Activated CD8-positive, alpha-beta T cell treated with anti-CD3 and anti-CD28 coated beads, Interleukin-2, amount 10 ng/mL, durations not matched to agents 7 days and 5 days (primary cell): ENCODE measurements at places on chromosomes 13 and 19. TPM values are rescaled to one million over a fixed set of nuclear protein-coding genes. Genes with fewer than 3 reads are reported as not detected.

DNA sequence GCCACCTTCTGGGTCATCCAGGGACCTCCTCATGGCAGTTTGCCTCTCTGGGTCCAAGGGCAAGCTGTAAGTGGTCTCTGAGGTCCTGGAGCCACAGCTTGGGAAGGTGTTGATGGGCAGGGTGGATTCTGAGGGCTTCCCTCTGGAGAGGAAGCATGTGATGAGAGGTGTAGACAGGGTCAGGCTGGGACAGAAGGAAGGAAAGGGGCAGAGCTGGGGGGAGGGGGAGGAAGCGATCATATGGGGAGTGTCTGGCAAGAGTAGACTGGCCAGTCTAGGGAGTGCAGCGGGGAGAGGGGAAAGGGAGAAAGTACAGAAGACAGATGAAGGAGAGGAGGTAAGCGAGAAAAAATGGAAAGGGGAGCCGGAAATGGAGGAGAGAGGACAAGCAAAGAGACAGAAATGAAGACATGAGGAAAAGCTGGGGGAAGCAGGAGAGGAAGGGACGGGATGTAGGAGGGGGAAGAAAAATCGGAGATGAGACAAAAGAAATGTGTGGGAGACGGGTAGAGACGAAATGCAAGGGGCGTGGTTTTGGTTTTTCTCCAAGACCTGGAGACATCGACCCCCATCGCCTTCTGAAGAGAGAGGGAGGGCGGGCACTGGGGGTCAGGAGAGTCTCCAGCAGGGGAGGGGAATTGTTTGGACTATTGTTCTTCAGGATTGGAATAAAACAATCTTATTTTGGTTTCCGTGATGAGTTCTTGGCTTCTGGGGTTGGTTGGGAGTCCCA is 26.6 kb downstream of the ZSWIM9 start:
- no peak for DNase-seq

PCDH17 gene
- total RNA-seq: not detected

DNA sequence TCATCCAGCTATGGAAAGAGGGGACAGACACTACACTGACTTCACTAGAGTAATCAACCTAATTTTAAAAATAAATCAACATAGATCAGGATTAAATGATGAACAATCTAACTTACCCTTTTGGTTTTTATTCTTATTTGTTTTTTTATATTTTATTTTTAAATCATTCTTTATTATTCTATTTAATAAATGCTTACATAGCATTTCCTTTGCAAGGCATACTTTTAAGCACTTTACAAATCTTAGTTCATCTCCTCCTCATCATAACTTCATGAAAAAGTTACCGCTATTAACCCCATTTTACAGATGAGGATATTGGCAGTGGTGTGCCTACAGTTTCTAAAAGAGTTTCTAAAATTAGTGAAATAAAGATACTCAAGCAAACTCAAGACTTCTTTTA is 380.6 kb downstream of the TBC1D4 start:
- DNase-seq: no peak

PEAK3 gene
- total RNA-seq: 0.34 TPM

- no peak for DNase-seq
Observed at GRCh38 chr13:111031531-111031961, 83.6 kb upstream of the ARHGEF7 start.

- DNase-seq: no peak
Observed at GRCh38 chr13:35387682-35388250, 88.7 kb downstream of the MAB21L1 start.

DNA sequence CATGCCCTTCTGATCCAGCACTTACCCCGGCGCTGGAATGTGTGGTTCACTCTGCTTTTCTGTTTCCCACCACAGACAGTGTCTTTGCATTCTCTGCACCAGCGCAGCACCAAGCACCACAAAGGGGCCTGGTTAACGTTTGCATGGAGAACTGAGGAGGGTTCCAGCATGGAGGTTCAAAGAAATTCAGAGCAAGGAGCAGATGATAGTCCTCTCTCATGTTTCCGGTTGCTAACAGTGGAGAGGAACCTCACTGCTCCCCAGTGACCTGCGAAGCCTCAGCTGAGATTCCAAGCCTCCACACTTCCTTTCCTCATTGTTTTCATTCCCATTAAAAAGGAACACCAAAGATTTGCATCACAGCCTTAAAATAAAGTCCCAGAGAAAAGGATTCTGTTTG is 99.7 kb downstream of the STARD13 start:
- no peak for DNase-seq

DNA sequence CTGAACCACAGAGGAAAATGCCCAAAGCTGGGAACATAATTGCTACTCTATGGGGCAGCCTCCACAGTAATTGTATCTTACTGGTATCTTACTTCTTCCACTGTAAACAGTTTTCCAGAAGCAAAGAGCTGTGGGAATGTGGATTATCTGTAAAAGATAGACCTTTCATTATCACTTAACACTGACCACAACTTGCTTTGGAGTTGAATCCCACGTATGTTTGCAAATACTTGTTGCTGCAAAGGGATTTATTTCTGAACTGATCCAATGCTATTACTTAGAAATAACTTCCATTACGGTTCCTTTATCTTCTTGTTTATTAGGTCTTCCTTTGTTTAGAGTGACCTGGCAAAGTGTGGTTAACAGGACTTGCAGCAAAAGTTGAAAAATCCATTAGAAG is 218.1 kb downstream of the KCTD12 start:
- no peak for DNase-seq

- DNase-seq: no peak
Observed at GRCh38 chr19:15524781-15525180, 16.5 kb downstream of the CYP4F22 start.

- DNase-seq: no peak
Observed at GRCh38 chr13:41969072-41969471, 8.2 kb upstream of the VWA8 start.

HCST gene
- total RNA-seq: 216 TPM

DNA sequence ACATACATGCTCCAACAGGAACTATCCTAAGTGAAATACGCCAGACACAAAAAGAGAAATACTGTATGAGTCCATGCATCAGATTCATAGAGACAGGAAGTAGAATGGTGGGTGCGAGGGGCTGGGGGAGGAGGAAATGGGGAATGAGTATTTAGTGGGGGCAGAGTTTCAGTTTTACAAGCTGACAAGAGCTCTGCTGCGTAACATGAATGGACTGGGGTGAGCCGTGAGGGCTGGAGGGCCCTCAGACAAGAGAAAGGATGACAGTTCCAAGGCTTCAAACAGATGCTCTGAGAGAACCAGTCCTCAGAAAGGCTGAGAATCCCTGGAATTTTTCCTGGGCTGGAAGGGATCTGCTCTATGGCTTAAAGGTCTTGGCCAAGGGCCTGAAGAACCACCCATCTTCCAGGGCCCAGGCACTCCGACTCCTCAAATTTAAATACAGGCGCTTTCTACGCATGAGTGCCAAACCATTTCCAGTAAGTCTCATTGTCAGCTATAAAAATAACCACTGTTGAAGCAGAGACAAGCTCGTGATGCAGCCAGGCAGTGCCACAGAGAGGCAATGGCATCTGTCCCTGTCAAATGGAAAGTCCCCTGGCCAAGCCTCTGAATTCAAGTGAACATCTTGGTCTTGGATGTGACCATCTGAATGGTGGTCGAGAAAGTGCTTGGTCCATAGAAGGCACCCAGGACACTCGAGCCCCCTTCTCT is 17.5 kb downstream of the KLF2 start:
- DNase-seq: peak; percentile 76

KIR3DL2 gene
- total RNA-seq: 0.61 TPM

GRCh38 chr19:19510432-19510831 is 4.9 kb downstream of the TSSK6 start:
- no peak for DNase-seq

- no peak for DNase-seq
Observed at GRCh38 chr19:3046698-3047495, 15.4 kb downstream of the TLE5 start.

RTBDN gene
- not detected for total RNA-seq

- DNase-seq: no peak
Observed at GRCh38 chr19:33394006-33394722, 20.7 kb downstream of the CEBPG start.
